Omental fat pad (tissue), 4 donors: ENCODE measurements at places on chromosomes 16 and 17.

DNA sequence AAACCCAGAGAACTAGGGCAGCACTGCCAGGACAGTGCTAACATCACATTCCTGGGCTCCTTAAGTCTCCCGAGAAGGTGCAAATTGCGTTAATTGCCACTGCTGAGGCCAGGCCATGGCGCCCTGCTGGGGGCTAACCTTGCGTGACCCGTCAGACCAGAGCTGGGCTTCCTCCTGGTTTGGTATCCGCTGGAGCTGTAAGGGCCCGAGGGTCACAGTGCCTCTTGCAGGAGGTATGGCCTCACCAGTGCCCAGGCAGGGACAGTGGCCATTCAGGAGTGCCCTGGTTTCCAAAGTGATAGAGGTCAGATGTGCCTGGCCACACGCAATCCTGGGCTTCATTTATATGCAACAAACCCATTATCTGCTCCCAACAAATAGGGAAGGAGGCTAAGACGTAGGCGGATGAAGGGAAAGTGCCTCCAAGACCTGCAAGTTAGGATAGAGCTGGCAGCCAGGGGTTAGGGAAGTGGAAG is 17.7 kb upstream of the ADCY9 start:
- DNase-seq, result no peak

- DNase-seq, result no peak
Observed at GRCh38 chr17:73691321-73691766, 47.1 kb upstream of the SDK2 start.

- no peak for DNase-seq
Observed at GRCh38 chr16:8798174-8798527, 512 bp downstream of the PMM2 start.

GRCh38 chr16:10799736-10800135 is 18.9 kb downstream of the TVP23A start:
- DNase-seq, result no peak

GRCh38 chr17:58913552-58913951 is 157.9 kb downstream of the PPM1E start:
- no peak for DNase-seq

DNA sequence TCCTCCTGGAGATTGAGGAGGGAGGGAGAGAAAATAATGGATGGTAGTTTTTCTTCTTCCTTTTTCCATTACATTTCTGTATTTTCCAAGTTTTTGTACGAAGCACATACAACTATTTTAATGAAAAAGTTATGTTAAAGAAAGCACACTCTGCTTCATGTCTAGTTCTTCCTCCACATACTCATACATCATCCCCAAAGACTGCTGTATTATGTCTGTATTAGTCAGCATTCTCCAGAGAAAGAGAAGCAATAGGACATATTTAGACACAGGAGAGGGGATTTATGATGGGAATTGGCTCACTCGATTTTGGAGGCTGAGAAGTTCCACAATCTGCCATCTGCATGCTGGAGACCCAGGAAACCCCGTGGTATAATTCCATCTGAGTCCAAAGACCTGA is 10.1 kb upstream of the ACSM2A start:
- DNase-seq, result no peak

DNA sequence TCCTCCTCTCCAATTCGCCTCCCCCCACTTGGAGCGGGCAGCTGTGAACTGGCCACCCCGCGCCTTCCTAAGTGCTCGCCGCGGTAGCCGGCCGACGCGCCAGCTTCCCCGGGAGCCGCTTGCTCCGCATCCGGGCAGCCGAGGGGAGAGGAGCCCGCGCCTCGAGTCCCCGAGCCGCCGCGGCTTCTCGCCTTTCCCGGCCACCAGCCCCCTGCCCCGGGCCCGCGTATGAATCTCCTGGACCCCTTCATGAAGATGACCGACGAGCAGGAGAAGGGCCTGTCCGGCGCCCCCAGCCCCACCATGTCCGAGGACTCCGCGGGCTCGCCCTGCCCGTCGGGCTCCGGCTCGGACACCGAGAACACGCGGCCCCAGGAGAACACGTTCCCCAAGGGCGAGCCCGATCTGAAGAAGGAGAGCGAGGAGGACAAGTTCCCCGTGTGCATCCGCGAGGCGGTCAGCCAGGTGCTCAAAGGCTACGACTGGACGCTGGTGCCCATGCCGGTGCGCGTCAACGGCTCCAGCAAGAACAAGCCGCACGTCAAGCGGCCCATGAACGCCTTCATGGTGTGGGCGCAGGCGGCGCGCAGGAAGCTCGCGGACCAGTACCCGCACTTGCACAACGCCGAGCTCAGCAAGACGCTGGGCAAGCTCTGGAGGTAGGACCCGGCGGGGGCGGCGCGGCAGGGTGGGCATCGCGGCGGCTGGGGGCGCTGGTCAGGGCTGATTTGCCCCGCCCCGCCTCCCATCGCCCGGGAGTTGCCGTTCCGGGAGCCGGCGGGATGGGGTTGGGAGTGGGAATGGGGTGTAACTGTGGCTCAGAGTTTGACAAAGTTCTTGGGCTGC is 567 bp downstream of the SOX9 start:
- no peak for DNase-seq

DNA sequence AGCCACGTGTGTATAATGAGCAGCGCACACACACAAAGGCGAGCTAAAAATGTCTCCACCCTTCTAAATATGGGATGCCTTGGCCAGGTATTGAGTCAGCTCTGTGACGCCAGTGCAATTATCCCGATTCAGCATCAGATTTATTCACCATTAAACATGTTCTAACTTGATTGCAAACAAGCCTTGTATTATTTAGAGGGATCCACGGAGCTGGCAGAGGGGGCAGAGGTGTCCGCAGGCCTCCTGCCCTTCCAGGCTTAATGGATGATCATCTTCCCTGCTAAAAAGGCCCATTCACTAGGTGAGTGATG is 591.7 kb downstream of the MAF start:
- DNase-seq, result no peak

- DNase-seq, result no peak
Observed at GRCh38 chr17:32865141-32865540, 11.8 kb downstream of the MYO1D start.

- no peak for DNase-seq
Observed at GRCh38 chr17:57527221-57528057, 217.7 kb downstream of the CCDC182 start.

GRCh38 chr16:69131167-69131838 is 1.1 kb downstream of the CHTF8 start:
- no peak for DNase-seq

GRCh38 chr16:57630931-57631845 is 2.8 kb downstream of the ADGRG1 start:
- no peak for DNase-seq

- no peak for DNase-seq
Observed at GRCh38 chr17:29121442-29121841, 58.8 kb downstream of the MYO18A start.

DNA sequence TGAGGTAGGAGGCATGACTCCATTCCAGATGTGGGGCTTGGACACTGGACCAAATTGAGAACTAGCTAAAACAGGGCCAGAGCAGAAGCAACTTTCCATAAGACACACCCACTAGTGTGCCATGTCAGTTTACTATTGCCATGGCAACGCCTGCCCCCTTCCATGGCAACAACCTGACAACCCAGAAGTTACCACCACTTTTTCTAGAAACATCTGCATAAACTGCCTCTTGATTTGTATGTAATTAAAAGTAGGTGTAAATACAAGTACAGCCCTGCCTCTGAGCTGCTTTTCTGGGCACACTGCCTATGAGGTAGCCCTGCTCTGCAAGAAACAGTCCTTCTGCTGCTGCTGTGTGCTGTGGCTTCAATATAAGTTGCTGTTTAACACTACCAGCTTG is 19.5 kb upstream of the SCNN1B start:
- DNase-seq, result no peak

- DNase-seq, result no peak
Observed at GRCh38 chr16:70663524-70664324, 17.4 kb downstream of the IL34 start.

DNA sequence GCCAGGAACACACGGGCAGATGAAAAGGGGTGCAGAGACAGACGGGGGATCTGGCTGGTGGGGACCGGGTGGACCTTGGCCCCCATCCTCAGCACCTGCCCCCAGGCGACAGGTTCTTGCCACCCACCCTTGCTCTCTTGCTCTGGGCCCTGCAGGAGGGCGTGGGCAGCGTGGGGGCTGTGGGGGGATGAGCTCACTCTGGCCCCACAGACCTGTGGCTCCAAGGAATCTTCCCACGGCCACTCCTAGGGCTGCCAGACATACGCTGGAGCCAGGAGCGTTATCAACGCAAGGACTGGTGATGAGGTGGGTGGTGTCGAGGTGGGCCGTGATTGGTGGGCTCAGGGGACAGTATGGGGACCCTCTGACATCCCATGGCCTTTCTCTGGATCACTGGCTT is 6.3 kb downstream of the CTRB1 start:
- DNase-seq, result no peak

DNA sequence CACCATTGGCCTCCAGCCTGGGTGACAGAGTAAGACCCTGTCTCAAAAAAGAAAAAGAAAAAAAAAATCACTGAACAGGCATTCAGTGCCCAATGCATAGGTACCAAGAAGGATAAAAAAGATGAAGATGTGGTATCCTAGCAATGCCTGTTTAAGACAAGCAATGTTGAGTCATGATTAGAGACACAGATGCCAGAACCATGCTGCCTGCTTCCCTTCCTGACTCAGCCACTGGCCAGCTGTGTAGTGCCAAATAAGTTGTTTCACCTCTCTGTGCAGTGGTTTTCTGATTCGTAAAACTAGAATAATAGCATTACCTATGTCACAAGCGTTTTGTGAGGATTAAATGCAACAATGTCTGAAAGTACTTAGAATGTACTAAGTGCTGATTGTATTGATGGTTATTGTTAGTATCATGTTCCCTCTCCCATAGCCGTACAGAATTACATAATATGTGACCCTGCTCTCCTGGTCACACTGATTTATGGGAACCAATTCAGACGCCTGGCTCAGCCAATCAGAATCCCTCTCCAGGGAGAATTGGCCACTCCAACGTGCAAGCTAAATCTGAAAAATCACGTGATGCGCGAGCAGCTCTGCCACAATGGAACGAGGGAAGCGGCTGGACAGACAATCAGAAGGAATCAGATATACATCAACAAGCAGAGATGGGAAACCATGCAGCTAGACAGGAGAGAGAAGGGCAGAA is 241.9 kb downstream of the SLC39A11 start:
- no peak for DNase-seq

GRCh38 chr17:6097005-6097279 is 26.8 kb downstream of the WSCD1 start:
- no peak for DNase-seq

- DNase-seq, result no peak
Observed at GRCh38 chr17:48113201-48113676, 5.7 kb downstream of the SNX11 start.

- DNase-seq, result no peak
Observed at GRCh38 chr17:55120651-55121050, 144.1 kb upstream of the HLF start.

GRCh38 chr17:35988164-35988563 is 1.6 kb upstream of the CCL14 start:
- DNase-seq, result no peak

GRCh38 chr16:51523400-51523799 is 372.3 kb upstream of the SALL1 start:
- no peak for DNase-seq

DNA sequence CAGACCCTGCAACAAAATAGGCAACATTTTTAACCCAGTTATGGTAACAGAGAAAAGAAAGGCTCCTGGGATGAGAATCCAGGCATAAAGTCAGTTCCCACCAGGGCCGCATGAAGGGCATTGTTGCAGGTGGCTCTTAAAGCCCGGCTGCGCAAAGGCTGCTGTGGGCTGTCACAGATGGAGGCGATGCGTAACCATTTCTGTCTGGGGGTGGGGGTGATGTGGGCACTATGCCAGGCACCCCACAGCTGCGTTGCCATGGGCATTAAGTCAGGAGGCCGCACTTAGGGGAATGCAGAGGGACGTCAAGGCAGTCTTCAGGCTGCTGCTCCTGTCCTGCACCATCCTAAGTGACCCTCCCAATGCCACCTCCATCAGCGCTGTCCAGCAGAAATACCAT is 228.4 kb downstream of the CPPED1 start:
- no peak for DNase-seq

- no peak for DNase-seq
Observed at GRCh38 chr16:86496262-86496928, 13.9 kb upstream of the FOXF1 start.

DNA sequence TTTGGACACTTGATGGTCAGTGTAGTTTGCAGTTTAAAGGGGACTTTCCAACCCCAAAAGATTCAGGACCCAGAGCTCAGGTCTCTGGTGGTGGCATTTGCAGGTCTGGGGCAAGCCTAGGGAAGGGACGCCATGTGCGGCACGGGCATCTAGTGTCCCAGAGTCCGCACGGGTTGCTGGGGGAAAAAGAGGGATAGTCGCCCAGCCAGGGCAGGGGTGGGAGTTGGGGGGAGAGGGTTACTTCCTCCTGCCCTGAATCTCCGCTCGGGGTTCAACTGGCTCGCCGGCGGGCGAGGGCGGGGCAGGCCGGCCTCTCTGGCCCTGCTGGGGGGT is 239 bp upstream of the CA7 start:
- DNase-seq, result no peak
